Mammary epithelial cell (primary cell): ENCODE measurements at places on chromosomes 12 and 14. TPM values are rescaled to one million over a fixed set of nuclear protein-coding genes. Genes with fewer than 3 reads are reported as not detected.
A peak's percentile ranks its signal among the peaks of the same experiment; 100 is the strongest.

GRCh38 chr12:78746001-78746400, 118.6 kb upstream of the SYT1 start:
- peak; percentile 39 for DNase-seq

DNA sequence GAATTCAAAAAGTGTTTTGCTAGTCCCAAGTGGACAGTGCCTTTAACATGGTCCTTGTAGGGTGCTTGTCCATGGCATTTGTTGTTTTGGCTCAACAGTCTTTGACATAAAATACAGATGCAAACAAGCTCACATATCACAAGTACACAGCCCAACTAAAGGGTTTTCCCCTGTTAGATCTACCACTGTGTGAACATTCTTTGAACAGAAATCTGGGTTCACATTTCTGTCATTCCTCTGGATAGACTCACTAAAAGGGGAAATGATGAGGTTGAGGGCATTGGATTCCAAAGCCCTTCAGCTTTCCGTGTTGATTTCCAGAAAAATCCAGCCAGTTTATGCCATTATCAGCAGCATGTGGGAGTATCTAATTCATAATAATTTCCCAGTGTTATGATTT, 54.1 kb downstream of the EP400 start:
- no peak for DNase-seq

DNA sequence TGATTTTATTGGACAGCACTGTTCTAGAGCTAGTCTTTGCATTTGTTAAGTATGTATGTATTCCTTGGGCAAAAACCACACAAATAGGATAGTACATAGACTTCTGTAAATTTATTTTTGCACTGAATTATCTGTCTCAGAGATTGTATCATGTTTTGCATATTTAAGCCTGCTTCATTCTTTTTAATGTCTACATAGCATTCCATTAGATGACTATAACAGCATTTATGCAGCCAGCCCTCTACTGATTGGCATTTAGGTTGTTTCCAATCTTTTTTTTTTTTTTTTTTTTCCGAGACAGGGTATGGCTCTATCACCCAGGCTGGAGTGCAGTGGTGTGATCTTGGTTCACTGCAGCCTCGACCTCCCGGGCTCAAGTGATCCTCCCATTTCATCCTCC, 34.5 kb downstream of the SYNDIG1L start:
- DNase-seq = no peak

GRCh38 chr14:86404425-86404824, 874.5 kb downstream of the FLRT2 start:
- no peak for DNase-seq

DNA sequence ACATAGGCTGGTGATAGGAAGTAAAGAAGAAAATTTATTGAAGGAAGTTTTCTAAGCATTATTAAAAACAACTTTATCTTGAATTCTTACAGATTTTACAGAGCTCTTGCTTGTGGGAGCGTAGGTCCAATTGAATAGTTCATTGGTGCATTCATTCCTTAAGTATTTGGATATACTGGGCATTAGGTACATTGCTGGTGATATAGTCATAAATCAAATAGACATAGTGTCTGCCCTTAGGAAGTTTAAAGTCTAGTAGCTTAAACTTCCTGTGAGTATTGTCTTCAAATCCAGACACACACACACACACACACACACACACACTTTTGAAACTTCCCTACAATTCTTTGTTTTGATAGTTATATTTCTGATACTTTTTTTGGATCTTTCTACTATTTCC, 226.7 kb downstream of the FUT8 start:
- DNase-seq = peak; percentile 3

- no peak for DNase-seq
These were observed 50.2 kb downstream of the CLMN start for GRCh38 chr14:95269493-95269892.

GRCh38 chr12:42612231-42612613, 22.7 kb upstream of the PRICKLE1 start:
- DNase-seq = no peak

DNA sequence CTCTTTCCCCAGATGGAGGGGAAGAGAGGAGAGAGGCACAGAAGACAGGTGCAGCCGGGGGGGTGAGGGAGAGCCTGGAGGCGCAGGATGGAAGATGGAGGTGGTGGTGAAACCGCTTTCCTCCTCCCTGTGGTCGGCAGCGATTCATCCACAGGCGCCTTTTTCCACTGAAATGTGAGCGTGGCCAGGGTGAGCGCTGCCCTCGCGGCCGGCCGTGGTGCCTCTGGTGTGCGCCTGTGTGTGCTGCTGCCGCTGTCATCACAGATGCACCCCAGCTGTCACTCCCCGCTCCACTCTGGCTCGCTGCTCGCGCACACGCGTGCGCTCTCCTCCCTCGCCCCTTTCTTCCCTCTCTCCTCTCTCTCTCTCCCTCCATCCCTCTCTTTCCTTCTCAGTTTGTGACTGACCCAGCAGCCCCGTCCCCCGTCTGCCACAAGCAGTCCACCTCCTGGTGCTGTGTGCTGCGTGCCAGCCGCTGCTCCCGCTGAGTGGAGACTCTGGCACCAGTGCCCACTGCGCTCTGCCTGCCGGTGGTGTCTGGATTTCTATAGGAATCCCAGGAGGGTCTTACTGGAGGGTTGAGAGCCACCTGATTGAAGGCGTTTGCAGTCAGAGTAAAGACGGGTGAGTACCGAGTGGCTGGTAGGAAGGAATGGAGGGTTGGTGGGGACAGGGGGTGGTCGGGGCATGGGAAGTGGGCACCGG, at the start of gene LRTM2:
TSS of gene LRTM2 (plus strand) at position 375 of the 705 bp plus-strand sequence. CDS start 7,584 bp downstream, outside the sequence.
- DNase-seq = no peak

DNA sequence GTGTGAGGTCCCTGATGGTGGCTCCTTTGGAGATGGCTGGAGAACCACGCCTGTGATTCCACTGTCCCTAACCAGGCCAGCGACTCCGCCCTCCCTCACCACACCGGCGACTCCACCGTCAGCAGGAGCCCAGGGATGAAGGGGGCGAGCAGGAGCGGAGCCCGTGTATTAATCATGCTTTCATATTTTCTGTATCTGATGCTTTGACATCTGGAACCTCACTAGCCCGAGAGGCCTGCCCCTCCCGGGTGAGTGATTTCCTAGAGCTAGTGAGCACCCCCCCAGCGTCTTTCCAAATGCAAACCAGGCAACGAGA, 69.9 kb downstream of the NOC4L start:
- no peak for DNase-seq

GRCh38 chr12:108102363-108102762, 26.7 kb upstream of the WSCD2 start:
- DNase-seq = no peak

DNA sequence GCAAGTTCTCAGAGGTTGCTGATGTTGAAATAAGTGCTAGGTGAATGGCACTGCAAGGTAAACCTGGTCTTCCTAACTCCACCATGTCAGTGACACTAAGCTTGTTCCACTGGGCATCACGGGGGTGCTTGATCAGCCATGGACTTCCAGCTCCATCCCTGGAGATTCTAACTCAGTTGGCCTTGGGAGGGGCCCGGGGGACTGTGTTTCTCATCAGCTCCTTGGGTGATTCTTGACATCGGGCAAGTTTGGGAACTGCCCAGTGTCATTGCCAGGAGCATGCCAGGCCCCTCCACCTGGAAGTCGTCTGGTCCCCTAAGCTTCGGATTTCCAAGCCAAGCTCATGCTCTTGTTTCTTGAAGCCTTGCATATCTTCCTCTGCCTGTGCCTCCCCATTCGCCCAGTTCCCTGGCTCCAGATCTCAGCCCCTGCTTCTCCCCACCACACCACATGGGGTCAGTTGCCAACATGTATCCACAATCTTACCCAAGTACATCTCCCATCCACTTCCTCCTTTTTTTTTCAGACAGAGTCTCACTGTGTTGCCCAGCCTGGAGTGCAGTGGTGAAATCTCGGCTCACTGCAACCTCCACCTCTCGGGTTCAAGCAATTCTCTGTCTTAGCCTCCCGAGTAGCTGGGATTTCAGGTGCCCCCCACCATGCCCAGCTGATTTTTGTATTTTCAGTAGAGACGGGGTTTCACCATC, 30.7 kb upstream of the RFLNA start:
- DNase-seq = no peak

GRCh38 chr14:65487783-65488494, 75.4 kb downstream of the FUT8 start:
- DNase-seq = no peak

- no peak for DNase-seq
These were observed 50.3 kb downstream of the MON2 start for GRCh38 chr12:62516927-62517326.

- peak; percentile 89 for DNase-seq
These were observed 41.3 kb downstream of the FANCM start for GRCh38 chr14:45177076-45177475.

- peak; percentile 5 for DNase-seq
These were observed 1.5 kb upstream of the SRRM4 start for GRCh38 chr12:118979763-118980406.

DNA sequence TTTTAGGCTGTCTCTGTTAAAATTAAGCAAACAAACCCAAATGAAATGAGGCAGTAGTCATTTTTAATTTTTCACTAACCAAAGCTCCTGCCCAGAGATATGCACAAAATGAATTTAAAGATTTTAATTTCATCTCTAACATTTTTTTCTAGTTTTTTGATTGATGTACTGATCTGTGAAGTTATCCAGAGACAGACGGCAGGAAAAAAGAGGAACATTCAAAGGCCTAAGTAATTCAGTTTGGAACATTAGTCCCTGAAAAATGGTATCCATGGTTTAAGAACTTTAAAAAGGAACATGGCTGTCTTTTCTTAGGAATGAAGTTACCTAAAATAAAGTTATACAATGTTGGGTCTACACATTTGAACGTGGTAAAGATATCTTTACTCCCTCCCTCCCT, 498.8 kb upstream of the LMO3 start:
- DNase-seq = no peak

EID3 gene
- total RNA-seq = 5.8 and 6.3 TPM in 2 replicates

KRT74 gene
- not detected in 2 replicates for total RNA-seq

CLEC2A gene
- not detected in 2 replicates for total RNA-seq

KRT6A gene
- 4,990 and 6,260 TPM in 2 replicates for total RNA-seq

CYP27B1 gene
- total RNA-seq = 36.4 and 42.1 TPM in 2 replicates

LTBP2 gene
- 322 TPM for total RNA-seq

FBRSL1 gene
- total RNA-seq = 28.8 TPM

CAPRIN2 gene
- 32.7 and 38.0 TPM in 2 replicates for total RNA-seq

ARG2 gene
- total RNA-seq = 19.1 and 46.1 TPM in 2 replicates
